ENCODE measurements at places on chromosomes 6 and 20.

DNA sequence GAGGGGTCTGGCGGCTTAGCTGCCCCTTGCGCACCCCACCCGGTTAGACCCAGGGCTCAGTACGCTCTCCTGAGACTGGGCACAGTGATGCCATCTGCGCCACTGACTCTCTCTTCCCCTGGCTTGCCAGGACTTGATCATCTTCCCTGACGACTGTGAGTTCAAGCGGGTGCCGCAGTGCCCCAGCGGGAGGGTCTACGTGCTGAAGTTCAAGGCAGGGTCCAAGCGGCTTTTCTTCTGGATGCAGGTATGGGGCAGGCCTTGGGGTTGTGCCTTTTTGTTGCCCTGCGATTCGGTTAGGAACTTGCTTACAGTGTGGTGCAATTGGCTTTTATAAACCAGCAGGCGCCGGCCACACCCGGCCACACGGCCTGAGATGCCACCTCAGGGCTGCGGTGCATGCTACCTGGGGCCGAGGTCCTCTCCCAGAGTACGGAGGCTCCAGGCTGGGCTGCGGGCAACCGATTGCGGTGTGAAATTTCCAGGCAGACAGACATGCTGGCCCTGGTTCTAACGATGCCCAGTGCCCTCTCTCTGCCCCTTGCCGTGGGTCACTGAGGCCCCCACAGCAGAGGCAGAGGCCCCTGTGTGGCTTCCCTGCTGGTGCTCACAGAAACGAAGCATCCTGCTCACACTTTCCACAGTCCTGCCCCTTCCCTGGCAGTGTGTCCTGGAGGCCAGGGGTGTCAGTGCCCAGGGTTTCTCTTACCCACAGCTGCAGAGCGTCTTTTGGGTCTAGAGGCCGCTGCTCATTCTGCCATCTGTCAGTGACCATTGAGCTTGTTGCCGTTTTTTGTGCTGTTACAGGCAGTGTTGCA is 1.7 kb downstream of the ADRM1 start:
- DNase-seq: no peak

- DNase-seq: peak; percentile 15
Measured at GRCh38 chr20:59835057-59835447, 98.4 kb downstream of the SYCP2 start.

GRCh38 chr6:151753581-151753980 is 53.9 kb upstream of the ESR1 start:
- no peak for DNase-seq

- no peak for DNase-seq
Measured at GRCh38 chr6:52532457-52532856, 44.4 kb downstream of the TRAM2 start.

Data from astrocyte of the spinal cord (primary cell).